ENCODE measurements at places on chromosomes 7 and 10. TPM values are rescaled to one million over a fixed set of nuclear protein-coding genes. Genes with fewer than 3 reads are reported as not detected.
A peak's percentile ranks its signal among the peaks of the same experiment; 100 is the strongest.

SEC61A2 gene
- 5.1 TPM for total RNA-seq

AP3M1 gene
- 33.4 TPM for total RNA-seq

PPP1R3A gene
- total RNA-seq: not detected

POLR1F gene
- 61.5 TPM for total RNA-seq

STEAP4 gene
- 0.02 TPM for total RNA-seq

RNF148 gene
- total RNA-seq: 0.86 TPM

TMEM139 gene
- total RNA-seq: 0.62 TPM

ZDHHC16 gene
- total RNA-seq: 38.5 TPM

COBL gene
- total RNA-seq: 0.81 TPM

EIF5AL1 gene
- total RNA-seq: 0.81 TPM

OR9A2 gene
- total RNA-seq: not detected

TSPAN12 gene
- 13.3 TPM for total RNA-seq

ANKRD30A gene
- 1.2 TPM for total RNA-seq

DNA sequence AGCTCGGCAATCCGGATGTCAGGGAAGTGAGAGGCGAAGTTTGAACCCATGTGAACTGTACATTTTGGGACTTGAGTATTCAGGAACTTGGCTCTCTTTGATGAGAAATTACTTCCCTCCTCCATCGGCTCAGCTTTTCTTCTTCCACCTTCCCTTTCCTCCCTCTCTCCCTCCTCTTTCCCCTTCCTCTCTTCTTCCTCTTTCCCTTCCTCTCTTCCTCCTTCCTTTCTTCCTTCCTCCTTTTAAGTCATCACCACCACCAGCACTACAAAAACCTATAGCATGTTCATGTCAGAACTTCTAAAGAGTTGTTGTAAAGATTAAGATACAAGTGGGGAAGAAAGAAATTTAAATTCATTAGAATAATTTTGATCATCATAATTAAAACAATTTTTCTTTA lies 31.9 kb upstream of the CDHR3 start:
- DNase-seq: no peak

- no peak for DNase-seq
Observed at GRCh38 chr10:78763651-78764395, 304.9 kb upstream of the ZMIZ1 start.

DNA sequence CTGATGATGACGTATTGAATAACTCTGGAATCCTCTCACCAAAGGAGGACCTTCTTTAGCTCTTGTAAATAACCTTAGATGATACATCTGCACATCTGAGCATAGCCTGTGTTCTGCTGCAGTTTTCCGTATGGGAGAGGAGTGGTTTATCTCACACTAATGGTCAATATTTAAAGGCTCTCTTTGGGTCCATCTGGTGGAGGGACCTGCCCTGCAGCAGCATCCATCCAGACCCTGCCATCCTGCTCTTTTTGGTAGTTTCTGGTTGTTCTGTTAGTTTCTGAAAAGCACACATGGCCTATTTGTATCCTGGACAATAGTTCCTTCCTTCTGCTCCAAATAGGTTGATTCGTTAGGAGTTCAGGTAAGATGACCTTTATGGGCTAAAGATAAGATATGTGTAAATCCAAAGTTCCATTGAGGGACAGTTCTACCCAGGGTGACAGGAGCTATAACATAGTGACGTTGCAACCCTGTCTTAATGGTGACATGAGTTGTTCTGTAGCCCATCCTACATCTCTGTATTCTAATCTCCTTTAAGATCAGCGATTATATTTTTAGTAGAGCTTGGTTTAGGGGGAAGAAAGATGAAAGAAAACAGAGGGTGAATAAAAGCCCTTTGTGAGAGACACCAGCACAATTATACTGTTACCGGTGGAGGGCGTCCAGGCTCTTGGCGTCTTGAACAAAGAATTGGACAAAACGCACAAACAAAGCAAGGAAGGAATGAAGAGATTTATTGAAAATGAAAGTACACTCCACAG lies 60.0 kb upstream of the KLF14 start:
- peak; percentile 36 for DNase-seq

DNA sequence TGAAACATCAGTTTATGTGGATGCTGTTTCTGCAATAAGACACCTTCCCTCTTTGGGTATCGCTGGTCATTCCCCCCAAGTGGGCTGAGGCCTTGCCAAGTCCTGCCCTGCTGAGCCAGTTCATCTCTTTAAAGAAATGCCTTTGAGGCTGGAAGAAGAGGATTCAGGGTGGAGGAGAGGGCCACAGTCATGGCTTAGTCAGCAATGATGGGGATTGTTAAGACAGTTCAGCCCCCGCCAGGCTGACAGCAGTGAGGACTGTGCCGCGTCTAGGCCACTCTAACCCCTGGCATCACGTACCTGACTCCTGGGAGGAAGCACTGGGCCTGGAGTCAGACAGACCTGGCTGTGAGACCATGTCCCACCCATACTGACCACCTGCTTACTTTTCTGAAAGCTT lies 48.3 kb downstream of the PNLIPRP2 start:
- DNase-seq: no peak

DNA sequence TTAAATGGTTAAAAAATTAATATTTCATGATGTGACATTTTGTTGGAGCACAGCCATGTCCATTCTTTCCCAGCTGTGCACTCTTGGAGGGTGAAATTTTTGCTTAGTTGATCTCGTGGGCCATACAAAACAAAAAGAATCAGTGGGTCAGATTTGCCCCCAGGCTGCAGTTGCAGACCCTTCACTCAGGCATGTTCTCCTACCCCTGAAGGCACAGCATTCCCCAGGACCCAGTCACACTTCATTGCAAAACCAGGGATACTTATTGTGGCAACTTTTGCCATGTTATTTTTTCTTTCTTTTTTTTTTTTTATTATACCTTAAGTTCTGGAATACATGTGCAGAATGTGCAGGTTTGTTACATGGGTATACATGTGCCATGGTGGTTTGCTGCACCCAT lies 6.0 kb downstream of the TAS2R40 start:
- no peak for DNase-seq

GRCh38 chr10:16570731-16571130 lies 49.1 kb upstream of the C1QL3 start:
- no peak for DNase-seq

GRCh38 chr7:50707236-50708006 lies 75.3 kb downstream of the GRB10 start:
- DNase-seq: no peak

GRCh38 chr10:116385994-116386809 lies 41.4 kb upstream of the PNLIPRP3 start:
- peak; percentile 31 for DNase-seq

DNA sequence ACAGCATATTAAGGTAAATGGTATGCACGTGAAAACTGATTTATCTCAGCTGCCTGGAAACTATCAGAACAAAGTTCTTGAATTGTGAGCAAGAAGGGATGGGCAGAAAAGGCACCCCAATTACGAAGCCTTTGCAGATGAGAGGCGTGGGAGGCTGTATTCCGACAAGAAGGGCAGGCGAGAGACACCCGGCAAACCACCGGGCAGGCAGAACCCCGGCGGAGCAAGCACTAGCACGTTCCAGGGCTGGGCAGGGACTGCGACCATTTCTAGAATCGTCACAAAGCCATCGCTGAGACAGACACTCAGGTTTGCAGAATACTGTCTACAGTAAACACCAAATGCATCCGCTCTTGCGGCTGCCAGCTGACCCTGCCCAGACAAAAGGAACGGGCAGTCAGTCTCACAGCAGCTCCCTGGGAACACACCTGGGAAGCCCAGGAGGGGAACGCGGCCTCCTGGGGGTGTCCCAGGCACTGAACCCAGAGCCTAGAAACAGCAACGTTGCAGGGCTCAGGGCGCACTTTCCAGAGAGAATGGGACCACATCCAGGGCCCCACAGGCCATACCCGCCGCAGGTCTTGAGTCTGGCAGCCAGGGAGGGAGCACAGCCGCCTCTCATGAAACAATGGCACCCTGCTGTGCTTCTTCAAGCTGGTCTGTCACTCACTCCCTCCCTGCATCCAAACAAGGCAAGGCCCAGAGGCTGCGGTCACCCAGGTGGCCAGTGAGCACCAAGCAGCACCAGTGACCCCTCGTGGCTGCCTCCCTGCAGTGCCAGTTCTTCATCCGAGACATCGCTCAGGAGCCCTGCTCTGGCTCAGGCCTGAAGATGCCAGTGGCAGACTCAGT lies 261.9 kb downstream of the PTPRN2 start:
- DNase-seq: peak; percentile 64

DNA sequence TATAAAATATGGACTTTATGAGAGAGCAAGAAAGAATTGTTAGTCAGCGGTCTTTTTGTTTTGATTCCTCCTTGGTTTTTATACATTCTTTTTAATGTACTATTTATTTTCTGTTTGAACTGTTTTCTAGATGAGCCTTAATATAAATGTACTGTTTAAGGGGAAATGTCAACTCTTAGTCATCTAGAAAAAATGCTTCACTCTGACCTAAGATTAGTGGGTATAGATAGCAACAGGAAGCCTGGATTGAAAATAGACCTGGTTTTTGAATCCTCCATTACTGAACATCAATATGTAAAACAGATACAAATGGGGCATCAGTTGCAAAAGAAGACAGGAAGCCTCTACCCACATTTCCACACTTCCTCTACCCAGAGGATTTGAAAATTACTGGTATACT lies 87.8 kb downstream of the CHRM2 start:
- peak; percentile 16 for DNase-seq

DNA sequence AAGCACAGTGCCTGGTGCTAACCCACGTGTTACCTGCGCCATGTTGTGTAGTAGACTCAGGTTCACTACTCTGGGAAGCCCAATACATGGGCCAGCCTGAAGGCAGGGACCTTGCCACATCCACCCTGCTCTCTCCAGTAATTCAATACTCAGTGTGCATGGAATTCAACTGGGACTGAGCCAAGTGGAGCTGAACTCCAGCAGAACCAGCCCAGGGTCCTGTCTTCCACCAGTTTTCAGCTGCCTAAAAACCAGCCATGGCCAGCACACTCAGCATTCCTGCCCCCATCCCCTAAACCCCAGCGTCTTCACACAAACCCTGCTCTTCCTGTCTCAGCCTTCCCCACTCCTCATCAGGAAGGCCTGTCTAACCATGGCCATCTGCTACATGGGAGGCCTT lies 15.4 kb downstream of the FGF8 start:
- no peak for DNase-seq

GRCh38 chr7:17487343-17487742 lies 188.9 kb downstream of the AHR start:
- no peak for DNase-seq

- peak; percentile 51 for DNase-seq
Observed at GRCh38 chr10:14405076-14406065, 74.6 kb upstream of the FRMD4A start.

GRCh38 chr10:60314069-60314940 lies 75.4 kb downstream of the ANK3 start:
- DNase-seq: peak; percentile 74
